ENCODE measurements at places on chromosomes 1 and 21. TPM values are rescaled to one million over a fixed set of nuclear protein-coding genes. Genes with fewer than 3 reads are reported as not detected.

DNA sequence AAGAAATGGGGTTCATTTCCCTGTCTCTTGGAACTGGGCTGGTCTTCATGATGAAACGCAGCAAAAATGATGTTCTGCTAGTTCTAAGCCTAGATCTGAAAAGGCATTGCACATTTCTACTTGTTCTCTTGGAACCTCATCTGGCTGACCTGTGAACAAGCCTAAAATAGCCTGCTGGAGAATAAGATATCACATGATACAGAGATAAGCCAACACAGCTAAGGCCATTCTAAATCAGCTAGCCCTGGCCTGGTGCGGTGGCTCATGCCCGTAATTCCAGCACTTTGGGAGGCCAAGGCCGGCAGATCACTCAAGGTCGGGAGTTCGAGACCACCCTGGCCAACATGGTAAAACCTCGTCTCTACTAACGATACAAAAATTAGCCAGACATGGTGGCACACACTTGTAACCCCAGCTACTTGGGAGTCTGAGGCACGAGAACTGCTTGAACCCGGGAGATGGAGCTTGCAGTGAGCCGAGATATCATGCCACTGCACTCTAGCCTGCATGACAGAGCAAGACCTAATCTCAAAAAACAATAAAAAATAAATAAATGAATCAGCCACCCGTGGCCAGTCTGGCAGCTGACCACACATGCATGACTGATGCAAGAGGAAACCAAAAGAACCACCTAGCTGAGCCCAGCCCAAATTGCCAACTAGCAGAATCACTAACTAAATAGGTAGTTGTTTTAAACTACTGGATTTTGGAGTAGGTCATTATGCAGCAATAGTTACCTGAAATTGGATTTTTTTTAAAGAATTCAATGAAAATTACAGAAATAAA lies 18.0 kb downstream of the CD244 start:
- H3K36me3 ChIP-seq, result no peaks in the 10 kb centered on the region
- no peaks in the 10 kb centered on the region for H3K4me1 ChIP-seq

- no peak overlapping the region for H3K27ac ChIP-seq
- H3K27me3 ChIP-seq, result no peaks in the 10 kb centered on the region
- no peak for DNase-seq
- H3K36me3 ChIP-seq, result no peaks in the 10 kb centered on the region
- no peaks in the 10 kb centered on the region for H3K4me1 ChIP-seq
These were observed 26.2 kb upstream of the PADI4 start for GRCh38 chr1:17281775-17282181.

- no peak for DNase-seq
- H3K4me1 ChIP-seq, result no peaks in the 10 kb centered on the region
- H3K36me3 ChIP-seq, result no peaks in the 10 kb centered on the region
- no peak overlapping the region for H3K27ac ChIP-seq
These were observed 103.2 kb downstream of the TBX15 start for GRCh38 chr1:118884946-118885345.

DNA sequence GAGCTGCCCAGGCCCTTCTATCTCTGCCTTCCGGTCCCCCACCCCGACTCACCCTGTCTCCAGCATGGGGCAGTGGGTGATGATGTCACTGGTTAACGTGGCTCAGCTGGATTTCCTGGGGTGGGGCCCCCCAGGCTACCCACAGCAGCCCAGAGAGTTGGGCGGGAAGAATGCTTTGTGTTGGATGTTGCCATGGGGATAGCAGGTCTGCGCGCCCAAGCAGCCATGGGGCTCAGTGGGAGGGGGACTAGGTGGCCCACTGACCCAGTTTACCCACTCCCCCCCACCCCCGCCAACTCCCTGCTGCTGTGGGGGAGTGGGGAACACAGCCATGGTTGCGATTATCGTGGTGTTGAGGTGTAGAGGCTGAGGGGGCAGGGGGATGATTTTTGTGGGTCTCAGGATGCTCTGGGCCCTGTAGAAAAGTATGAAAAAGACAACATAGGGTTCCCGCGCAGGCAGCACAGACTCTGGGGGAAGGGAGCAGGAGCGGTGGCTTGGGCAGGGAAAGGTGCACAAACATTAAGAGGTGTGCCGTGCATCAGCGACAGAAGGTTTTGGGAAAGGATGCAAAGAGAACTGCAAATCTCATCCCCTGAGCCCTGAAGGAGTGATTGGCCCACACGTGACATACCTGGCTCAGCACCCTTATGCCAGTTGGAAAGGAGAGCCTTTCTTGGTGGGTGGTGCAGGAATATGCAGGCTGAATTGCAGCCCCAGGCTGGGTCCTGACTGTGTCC lies 8.5 kb downstream of the CELSR2 start:
- H3K27ac ChIP-seq, result no peak overlapping the region
- H3K4me3 ChIP-seq, result no peak overlapping the region
- H3K4me1 ChIP-seq, result peaks cover 9% of the 10 kb centered on the region
- H3K36me3 ChIP-seq, result no peaks in the 10 kb centered on the region
- no peak for DNase-seq

The EXO1 gene
- total RNA-seq, result 18.5 TPM

Measured in Caco-2 (cell line).